ENCODE measurements at places on chromosomes 4 and X.

DNA sequence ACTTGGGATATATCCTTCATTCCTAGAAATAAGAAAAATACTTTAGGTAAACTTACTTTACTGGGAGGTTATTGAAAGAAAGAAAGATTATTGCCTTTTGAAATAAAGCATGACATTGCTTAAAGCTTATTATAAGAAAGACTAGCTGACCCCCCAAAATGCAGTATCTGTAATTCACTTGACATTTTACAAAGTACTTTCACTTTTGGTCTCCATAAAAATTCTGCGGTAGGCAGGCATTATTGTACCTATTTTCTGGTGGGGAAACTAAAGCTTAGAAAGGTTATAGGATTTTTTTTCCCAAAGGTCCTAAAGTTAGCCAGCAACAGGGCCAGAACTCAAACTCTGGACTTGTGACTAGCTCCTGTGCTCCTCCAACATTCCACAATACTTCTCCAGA is 29.7 kb upstream of the TXK start:
- DNase-seq: no peak

DNA sequence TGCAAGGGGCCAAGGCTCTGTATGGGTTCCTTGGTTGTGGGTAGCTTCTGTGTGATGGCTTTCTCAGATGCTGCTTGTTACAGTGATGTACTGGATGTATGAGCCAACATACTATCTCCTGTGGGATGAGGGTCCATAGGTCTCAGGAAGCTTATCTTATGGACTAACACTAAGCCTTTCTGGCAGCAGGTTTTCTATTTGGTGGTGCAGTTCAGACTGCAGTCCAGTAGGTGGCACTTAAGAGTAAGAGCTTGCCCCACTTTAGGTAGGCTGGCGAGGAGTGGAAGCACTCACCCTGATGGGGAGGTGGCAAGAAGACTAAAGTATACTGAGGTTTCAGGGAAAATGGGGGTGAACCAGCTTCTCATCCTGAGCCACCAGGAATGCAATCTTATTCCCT is 306.7 kb upstream of the MAOA start:
- DNase-seq: no peak

GRCh38 chr4:97498875-97499274 is 644.4 kb downstream of the STPG2 start:
- DNase-seq: peak; percentile 95

DNA sequence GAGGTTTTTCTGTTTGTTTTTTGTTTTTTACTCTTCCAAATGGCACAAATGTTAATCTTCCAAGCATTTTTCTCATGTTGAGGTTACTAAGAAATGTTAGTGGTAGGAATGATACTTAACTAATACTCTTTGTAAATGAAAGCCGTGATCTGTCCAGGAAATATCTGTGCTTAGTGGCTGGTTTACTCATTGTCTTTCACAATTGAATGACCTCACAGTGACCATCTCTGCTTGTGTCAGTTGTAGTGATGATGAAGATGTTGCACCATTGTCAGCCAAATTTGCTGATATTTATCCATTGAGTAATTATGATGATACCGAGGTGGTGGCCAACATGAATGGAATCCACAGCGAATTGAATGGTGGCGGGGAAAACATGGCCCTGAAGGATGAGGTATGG is 93.5 kb downstream of the TNIP2 start:
- DNase-seq: no peak

- no peak for DNase-seq
Observed at GRCh38 chr4:179248821-179249220, 1806.6 kb upstream of the AGA start.

- no peak for DNase-seq
Observed at GRCh38 chrX:15204130-15204751, 65.6 kb downstream of the ASB9 start.

- DNase-seq: no peak
Observed at GRCh38 chrX:118534716-118535493, 39.3 kb downstream of the DOCK11 start.

GRCh38 chr4:183424109-183424744 is 20.2 kb upstream of the CDKN2AIP start:
- no peak for DNase-seq

DNA sequence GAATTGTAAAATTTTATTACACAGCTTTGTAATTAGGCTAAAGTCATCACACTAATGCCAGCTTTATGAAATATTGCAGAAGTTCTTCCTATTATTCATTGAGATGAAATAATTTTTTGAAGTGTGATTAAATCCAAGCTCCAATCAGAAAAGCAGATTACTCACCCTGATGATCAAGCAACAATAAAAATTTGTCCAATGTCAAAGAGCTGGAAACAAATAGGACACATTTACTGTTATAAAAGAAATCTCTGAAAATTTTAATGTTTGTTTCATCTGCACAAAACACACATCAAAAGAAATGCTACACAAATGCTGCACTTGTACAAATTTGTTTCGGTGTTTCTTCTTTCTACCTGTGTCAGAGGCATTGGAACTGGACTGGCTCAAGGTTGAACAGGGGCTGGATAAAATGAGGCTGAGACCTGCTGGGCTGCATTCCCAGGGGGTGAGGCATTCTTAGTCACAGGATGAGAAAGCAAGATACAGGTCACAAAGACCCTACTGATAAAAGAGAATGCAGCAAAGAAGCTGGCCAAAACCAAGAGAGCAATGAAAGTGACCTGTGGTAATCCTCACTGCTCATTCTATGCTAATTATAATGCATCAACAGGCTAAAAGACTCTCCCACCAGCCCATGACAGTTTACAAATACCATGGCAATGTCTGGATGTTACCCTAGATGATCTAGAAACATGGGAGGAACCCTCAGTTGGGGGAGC is 78.3 kb downstream of the GASK1B start:
- DNase-seq: peak; percentile 95

DNA sequence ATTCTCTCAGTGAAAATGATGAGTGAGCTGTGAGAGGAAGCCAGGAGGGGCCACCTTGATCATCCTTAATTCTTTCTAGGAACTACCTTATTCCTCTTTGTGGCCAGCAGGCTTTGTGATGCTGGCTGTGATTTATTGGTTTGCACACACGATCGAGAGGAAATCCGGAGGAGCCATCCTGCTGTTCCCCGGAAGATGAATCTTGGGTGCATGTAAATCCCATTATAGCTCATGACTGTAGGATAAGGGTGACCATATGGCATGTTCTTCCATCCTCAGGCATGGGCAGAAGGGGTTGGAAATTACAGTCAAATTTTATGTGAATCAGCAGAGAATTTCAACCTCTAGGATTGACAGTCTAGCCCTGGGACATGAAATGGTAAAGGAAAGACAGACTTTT is 254.5 kb downstream of the UNC5C start:
- DNase-seq: no peak

GRCh38 chr4:88575186-88575585 is 17.1 kb upstream of the HERC3 start:
- no peak for DNase-seq

- peak; percentile 42 for DNase-seq
Observed at GRCh38 chr4:8303485-8304281, 34.1 kb downstream of the HTRA3 start.

DNA sequence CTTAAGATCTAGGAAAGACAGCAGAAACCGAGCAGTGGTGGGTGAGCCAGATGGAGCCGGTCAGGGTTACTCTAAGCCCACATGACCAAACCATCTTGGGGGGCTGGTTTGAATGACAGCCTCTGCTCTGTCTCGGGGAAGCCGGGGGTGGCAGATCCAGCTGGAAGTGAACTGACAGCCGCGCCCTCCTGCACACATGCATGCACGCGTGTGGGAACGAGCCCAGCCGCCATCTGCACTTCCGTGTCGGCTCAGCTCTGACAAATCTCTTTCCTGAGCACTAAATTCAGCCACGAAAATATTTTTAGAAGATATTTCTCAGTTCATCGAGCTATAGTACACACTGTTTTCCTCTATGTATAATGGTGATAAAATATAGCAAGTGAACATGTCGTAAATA is 115.5 kb downstream of the DCTD start:
- DNase-seq: no peak

DNA sequence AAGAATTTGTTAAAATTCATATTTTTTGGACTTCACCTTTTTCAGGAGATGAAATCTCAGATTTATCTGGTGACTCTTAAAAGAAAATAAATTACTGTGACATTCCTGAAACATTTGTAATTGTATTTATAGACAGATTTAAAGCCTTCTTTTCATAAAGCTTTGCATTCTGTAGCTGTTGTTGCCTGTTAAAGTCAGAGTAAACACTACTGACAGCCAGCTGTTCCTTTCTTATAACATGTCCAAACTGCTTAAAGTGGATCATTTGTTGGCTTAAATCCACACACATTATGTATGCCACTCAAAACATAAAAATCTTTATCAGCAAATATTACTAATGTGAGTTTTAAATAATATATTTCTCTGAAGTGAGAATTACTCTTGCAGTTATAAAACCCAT is 157.5 kb downstream of the TECRL start:
- DNase-seq: no peak

- DNase-seq: no peak
Observed at GRCh38 chr4:173532725-173533511, 2.9 kb upstream of the HAND2 start.

DNA sequence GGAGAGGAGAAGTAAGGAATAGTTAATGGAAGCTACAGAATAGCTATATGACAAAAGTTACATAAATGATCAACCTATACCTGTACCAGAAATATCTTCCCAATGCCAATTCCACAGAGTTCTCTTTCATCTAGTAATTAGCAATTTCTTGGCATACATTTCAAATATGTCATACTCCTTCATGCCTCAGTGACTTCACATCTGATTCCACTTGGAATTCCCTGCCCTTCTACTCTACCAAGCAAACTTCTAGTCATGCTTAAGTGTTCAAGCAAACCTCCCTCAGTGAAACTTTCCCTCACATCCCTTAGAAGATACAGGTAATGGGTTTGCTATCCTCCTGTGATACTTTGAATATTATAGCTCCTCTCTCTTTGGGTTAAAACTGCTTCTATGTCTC is 127.1 kb downstream of the KLHL13 start:
- peak; percentile 22 for DNase-seq

DNA sequence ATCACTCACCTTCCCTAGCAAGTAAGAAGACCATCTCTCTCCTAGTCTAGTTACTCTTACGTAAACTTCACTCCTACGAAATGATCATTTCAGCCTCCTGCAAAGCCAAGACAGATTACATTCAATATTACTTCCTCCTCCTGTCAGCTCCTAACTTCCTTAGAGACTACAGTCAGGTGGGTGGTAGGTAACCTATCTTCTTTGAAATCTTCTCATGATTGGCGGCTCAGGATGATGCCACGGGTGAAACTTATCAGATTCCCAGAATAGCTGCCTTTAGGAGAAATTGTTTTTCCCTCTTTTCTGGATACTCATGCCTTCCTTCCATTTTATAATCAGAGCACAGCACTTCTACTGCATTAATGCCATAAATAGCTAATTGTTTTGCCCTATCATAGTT is 744.8 kb upstream of the HS3ST1 start:
- DNase-seq: no peak

DNA sequence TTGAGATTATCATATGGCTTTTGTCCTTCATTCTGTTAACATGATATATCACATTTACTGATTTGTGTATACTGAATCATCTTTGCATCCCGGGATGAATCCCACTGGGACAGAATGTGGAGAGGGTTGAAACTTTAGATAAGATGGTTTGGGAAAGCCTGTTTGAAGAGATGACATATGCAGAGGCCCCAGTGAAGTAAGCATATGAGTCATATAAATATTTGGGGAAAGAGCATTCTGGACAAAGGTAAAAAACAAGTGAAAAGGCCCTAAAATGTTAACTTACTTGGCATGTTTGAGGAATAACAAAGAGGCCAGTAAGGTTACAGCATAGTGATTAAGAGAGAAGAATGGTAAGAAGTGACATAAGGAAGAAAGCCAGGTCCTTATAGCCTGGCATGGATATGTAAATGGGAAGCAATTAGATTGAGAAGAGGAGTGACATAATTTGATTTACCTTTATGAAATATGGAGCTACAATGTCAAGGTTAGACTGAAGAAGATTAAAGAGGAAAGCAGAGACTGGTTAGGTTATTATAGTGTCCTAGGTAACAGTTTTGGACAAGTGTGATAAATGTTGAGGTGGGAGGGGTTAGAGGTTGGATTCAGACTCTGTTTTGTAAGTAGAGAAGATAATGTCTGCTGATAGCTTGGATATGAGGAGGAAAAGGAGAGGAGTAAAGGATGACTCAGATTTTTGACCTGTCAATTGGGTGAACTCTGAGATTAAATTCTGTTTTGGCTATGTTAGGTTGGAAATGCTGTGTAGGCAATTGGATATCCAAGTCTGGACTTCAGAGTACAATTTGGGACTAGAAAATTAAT is 54.6 kb upstream of the DRP2 start:
- no peak for DNase-seq

GRCh38 chr4:78355306-78355705 is 196.3 kb upstream of the ANXA3 start:
- no peak for DNase-seq

DNA sequence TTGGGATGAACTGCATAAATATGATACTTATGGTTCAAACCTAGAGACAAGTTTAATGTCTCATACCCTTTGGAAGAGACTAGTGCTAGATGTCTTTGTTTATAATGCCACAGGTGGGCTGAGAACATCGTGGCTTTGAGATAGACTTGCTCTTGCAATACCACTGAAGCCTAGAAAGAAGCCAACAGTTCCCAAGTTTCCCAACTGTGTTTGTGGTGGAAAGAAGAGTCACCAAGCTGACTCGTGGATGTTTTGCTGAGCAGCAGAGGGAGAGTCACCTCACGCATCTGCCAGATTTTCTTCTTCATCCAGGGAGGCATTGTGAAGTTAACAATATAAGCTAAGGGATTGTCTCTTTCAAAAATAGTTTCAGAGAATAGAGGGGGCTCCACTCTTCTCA is 1076.2 kb downstream of the C4orf33 start:
- peak; percentile 6 for DNase-seq

DNA sequence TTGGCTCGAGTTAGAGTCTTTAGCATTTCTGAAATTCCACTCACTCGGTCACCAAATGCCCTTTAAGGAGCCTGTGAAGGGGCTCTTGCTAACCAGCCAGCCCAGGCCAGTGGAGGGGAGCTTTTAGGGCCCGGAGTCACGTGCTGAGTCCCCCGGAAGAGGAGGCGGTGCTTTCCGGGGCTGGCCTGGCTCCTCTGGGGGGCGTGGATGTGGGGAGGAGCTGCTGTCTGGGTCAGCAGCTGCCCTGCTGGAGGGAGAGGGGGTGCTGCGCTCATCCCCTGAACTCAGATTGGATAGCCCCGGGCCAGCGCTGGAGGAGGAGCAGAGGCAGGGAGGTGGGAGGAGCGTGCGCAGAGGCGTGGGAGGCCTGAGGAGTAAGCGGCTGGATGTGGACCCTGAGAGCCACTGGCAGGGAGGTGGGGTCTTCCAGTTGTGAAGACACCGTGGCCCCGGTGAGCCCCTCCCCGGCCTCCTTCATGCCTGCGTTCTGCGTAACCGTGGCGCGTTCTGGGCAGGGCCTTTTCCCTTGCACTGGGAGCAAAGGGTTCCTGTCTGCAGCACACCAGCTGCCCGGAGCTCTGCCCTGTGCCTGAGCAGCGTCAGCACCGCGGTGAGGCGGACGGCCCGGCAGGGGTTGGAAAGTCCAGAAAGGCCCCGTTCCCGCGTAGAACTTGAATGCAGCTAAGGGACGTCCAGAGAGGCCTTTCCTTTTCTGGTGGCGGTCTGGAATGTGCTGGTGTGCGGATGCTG is 19.7 kb downstream of the MAEA start:
- DNase-seq: peak; percentile 83

Data from foreskin keratinocyte (primary cell).